Stimulated activated CD8-positive, alpha-beta memory T cell treated with anti-CD3 and anti-CD28 coated beads, Interleukin-15, amount 100 ng/mL, for 1 hour (primary cell): ENCODE measurements at places on chromosomes 2 and 18.

DNA sequence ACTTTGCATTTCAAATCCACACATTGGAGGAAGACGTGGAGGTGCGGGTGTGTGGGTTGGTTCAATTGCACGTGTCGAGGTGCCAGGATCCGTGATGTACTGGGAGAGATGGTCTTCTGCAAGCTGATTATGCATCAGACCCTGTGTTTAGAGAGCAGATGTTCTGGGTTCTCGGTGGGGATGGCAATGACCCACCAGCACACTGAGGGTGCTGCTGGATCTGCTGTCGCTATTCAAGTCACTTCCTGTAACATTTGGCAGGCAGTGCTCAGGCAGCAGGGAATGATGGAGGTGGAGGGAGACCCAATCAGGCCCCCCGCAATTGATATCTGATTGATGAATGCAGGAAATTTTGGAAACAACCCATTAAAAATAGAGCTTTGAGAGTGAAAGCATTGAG, 830.1 kb upstream of the POU3F3 start:
- no peak for DNase-seq

DNA sequence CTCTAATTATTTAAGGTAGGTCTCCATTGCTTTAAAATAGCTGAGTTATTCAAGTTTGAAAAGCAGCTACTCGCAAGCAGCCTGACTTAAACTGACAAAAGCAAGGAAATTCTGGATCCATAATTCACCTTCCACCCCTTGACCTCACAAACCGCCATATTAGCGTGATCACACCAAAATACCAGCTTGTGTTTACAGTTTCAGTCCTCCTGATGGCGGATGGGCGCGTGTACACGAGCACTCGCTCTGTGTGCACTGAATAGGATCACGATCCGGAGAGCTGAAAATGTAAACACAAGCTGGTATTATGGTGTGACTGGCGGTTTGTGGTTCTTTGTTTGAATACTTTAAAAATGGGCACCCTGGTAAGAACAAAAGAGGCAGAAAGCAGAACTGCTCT, 42.4 kb upstream of the PSMD14 start:
- no peak for DNase-seq

GRCh38 chr2:73856214-73856613, 27.5 kb downstream of the STAMBP start:
- DNase-seq: no peak

GRCh38 chr2:65658881-65659280, 226.5 kb upstream of the SPRED2 start:
- DNase-seq: no peak

DNA sequence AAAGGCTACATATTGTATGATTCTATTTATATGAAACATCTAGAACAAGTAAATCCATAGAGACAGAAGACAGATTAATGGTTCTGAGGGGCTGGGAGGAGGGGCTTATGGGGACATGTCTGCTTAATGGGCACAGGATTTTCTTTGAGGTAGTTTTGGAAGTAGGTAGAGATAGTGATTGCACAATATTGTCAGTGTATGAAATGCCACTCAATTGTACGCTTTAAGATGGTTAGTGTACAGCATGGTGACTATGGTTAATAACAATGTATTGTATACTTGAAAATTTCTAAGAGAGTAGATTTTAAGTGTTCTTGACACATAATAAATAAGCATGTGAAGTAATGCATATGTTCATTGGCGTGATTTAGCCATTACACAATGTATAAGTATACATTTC, 68.4 kb downstream of the SP3 start:
- no peak for DNase-seq

DNA sequence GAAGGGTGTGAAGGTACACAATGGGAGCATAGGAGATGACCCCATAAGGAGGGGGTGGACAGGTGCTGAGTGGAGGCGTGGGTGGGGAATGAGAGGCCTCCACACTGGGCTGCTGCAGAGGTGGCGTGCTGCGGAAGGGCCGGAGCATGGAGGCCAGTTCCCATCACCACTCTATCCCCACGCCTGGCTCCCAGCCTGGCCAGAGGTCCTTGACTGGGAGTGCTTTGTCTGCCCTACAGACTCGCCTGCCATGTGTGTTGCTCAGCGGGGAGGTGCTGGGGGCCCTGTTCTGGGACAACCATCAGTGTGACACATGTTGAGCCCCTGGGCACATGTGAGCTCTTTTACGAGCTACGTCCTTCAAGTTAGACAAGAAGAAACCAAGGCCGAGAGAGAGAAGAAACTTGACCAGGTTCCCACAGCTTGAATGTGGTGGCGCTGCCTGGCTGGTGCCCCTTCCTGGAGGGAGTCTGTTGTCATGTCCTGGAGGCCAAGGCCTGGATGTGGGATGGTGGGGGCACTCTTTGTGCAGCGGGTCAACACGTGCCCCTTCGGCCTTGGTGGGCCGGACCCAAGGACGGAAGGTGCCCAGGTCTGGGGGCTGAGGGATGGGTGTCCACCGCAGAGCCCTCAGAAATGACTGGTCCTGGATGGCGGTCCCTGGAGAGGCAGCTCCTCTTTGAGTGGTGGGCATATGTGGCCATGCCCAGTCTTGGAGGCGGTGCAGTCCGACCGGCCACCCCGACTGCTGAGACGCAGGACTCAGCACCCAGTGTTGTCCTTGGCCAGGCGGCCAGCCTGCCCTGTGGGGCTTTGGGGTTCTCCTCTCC, 1.2 kb upstream of the INPP5D start:
- DNase-seq: no peak

GRCh38 chr2:19367326-19367725, 8.9 kb upstream of the OSR1 start:
- DNase-seq: no peak

GRCh38 chr2:85135660-85135914, 2.4 kb downstream of the TCF7L1 start:
- no peak for DNase-seq

DNA sequence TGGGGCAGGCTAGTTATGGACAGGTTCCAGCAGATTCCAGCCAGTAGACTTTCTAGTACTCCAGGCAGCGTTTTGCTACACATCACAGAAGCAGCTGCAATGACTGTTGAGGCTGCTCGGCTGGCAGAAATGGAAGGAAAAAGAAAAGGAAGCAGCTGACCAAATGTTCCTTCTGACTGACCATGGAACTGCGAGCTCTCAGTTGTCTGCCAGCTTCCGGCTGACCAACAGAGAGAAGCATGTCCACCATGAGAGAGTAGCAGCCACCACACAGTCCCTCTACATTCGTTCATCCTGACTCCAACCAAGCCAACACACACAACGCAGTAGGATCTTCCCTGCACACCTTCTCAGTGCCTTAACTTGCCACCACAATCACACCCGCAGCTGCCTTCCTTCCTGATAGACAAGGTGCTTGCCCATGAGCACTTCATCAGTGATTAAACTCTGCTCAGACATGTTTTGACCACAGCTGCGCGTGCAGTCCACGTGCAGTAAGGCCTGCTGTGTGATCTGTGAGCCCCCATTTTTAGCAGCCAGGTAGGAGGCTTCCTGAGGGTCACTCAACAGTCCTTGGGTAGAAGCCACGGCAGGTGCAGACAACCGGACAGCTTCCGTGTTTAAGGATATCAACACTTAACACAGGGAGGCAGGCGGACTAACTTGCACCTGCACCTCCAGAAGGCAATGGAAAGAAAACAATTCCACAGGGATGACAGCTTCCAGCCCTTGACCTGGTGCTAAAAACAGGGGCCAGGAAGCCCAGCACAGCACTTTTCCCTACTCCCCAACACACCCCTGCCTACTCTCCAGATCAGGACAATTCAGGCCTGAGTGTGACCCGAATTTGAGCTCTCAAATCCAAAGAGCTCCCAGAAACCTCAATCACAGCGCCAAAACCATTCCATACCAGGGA, 996 bp downstream of the TGFBRAP1 start:
- DNase-seq: no peak

DNA sequence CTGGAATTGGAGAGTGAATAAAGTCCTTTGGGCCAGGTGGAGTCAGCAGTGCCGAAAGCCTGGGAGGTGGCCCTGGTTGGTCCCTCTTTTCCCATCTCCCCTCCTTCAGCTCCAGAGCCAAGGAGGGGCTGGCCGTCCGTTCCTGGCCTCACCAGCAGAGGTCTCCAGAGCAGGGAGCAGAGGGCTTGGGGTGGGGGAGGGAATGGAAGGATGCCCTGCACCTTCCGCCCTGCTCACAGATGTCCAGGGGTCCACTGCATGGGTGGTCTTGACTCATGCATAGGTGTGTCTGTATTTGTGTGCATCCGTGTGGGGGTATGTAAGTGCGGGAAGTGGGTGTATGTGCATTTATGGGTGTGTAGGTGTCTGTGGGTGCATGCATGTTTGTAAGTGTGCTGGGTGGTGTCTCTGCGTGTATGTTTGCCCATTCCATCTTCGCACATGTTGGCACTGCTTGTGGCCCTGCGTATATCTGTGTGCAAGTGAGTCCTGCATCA, 201.8 kb downstream of the ZFP36L2 start:
- DNase-seq: no peak

DNA sequence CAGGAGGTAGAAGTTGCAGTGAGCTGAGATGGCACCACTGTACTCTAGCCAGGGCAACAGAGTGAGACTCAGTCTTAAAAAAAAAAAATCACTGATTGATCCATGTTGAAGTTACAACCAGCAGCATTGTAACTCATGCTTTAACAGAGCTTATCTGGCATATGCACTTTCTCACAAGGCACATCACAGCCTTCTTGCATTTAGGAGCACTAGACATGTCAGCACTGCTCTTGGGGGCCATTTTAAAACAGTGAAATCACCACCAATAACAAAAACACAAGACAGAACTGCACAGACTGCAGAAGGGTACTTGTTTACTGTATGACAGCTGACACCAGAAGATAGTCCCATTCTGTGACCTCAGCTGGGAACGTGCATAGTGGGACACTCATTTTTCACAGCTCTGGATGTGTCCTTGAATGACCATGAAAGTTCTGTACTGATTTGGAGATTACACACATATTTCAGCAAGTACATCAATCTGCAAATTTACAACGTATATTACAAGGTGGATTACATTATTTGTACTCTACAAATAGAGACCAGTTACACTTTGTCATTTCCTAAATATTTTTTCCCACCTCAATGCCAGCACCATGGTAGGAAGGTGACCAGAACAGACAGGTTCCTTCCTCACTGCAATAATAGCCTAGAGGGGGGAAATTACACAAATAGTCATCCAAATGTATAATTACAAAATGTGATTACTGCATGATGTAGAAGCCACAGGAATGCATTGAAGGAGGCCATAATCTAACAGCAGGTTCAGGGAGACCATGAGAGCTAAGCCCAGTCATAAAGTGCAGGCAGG, 35.1 kb downstream of the CCBE1 start:
- DNase-seq: no peak

DNA sequence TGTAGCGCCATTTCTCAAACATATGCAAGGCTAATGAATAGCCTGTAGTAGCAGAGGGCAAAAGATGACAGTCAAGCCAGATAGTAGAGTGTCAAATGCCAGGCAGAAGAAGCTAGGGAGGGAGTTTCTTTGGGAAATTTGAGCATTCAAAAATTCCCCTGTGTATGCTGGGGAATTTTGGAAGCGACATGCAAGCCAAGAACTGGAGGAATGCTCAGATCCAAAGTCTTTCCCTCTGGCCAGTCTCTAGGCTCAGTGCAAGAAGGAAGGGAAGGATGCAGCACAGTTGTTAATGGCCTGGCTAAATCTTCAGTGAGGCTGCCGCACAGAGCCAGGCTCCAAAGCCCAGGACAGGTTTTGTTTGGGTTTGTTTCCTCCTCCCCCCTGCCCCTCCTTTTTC, 59.9 kb downstream of the ATP9B start:
- no peak for DNase-seq

- DNase-seq: no peak
Observed at GRCh38 chr2:182144776-182145165, 159.1 kb downstream of the PPP1R1C start.

- DNase-seq: no peak
Observed at GRCh38 chr18:78981989-78982620, 2.5 kb downstream of the SALL3 start.

DNA sequence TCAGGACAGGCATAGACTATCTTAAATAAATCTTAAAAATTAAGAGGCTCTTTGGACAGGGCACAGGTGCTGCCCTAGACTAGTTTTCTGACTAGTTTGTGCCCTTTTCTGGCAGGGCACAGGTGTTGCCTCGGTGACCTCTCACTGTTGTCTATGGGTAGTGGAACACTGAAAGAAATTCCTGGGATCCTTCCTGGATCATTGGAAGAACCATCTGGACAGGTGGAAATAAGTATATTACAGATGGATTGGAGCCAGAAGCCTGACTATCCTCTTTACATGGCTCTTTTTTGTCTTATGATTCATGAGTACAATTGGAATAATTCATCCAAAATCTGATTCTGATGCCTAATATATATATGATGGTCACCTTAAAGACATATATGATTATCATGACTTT, 286.6 kb downstream of the RIT2 start:
- DNase-seq: no peak
